ENCODE measurements at places on chromosomes 2 and 18. TPM values are rescaled to one million over a fixed set of nuclear protein-coding genes. Genes with fewer than 3 reads are reported as not detected.
A peak's percentile ranks its signal among the peaks of the same experiment; 100 is the strongest.

Gene CYP27A1
- 4.9 TPM for total RNA-seq

GRCh38 chr2:98346311-98347236, at the start of gene CNGA3:
CNGA3 (plus strand) TSS chr2:98346456; CDS start chr2:98369976, 23,520 bp downstream.
- no peak for ATAC-seq

Gene TFPI
- 9.1 TPM for total RNA-seq

DNA sequence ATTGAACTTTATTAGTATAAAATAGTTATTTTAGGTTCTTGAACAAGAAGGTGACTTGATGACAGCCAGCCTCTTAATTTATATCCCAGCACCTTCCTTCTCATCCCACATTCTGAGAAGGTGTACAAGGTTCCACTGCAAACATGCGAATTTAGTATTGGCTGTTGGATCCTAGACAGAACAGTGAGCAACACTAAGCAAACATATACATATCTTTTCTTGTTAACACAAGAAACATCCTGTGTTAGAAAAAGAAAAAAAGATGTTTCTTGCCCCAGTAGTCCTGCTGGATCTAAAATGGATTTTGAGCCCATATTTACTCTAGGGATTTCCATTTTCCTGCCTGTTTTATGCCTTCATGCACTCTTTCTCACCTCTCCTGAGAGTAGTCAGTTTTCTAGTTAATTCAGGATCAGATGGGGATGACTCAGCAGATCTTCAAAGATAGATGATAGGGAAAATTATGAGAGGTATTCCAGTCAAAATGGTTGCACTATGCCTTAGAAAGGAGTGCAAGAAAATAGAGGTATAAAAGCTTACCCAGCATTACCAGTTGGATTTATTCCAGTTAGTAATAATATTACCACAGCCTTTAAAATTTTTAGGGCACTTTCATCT, 336.5 kb downstream of the MEIS1 start:
- ATAC-seq = no peak

DNA sequence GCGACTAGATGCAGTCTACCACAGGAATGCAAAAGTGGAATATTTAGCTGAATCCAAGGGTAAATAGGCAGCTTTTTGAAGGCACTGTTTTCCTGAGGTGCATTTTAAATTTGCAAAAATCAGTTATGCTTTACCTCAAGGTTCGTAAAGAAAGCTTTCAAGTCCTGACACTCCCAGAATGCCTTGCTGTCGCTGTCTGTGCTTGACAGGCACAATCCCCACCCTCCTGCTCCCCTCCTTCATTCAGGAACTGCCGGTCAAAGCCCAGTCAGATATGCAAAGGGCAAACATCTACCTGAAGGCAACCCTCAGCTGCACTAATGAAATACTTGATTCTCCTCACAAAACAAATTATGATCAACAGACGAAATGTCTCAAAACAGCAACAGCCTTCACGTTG, 97.4 kb upstream of the DDX18 start:
- ATAC-seq = no peak

DNA sequence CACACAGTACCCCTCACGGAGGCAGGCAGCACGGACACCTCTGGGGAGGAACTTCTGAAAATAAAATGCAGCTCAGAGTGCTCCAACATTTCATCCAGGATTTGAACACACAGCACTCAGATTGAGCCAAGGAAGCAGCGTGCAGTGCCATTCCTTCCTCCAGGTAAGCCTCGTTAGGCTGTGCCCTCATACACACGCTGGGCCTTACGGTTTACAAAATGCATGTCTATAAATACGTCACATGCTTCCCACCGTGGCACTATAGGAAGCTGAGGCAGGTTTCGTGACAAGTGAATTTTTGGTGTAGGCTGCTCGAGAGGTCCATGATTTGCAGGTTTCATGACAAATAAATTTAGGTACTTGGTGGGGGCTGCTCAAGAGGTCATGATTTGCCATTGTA, 131.2 kb downstream of the MYT1L start:
- no peak for ATAC-seq

DNA sequence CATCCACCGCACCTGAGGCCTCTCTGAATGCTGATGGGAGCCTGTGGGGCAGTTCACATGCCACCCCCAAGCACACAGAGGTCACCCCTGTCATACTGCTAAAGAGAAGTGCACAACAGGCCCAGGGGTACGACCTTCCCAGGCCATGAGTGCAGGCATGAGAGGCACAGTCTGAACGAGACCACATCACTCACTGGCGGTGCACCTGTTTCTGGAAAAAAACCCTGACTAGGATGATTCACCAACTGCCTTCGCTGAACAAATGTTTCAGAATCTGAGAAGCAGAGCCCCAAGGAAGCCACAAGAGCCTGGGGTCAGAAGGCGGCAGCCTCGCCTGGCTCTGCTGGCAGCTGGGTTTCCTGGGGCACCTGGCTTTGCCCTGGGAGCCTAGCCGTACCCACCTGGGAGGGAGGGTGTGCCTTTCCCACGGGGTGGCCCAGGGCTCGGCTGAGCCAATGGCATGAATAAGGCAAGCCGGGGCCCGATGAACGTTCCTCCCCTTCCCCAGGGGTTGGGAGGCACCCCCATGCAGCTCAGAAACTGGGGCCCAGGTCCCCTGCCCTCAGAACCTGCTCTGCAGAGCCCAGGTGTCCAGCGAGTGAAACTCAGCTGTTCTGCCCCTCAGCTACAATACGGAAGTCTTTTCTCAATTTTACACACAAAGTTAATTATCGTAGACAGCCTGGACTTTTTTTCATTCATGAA, 73.8 kb downstream of the HDAC4 start:
- peak; percentile 80 for ATAC-seq

DNA sequence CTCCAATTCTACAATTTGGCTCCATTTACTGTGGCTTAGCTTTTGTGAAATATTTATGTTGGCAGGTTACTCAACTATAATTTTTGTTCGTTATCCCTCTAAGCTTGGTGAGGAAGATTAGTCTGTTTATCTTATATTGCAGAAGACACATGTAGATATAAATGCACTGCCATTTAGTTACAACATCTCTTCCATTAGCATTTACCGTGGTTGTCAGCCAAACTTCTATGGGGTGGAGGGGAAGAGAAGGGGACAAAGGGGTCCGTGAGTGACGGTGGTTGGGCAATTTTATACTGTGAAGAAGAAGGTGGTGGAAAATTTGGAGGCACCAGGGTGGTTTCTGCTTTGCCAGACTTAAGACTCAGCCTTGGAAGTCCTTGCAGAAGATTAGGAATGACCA, 117.6 kb upstream of the CXCR4 start:
- ATAC-seq = no peak

GRCh38 chr2:45435316-45435715, 175.8 kb downstream of the SRBD1 start:
- ATAC-seq = no peak

Gene RGPD3
- 0.04 TPM for total RNA-seq

DNA sequence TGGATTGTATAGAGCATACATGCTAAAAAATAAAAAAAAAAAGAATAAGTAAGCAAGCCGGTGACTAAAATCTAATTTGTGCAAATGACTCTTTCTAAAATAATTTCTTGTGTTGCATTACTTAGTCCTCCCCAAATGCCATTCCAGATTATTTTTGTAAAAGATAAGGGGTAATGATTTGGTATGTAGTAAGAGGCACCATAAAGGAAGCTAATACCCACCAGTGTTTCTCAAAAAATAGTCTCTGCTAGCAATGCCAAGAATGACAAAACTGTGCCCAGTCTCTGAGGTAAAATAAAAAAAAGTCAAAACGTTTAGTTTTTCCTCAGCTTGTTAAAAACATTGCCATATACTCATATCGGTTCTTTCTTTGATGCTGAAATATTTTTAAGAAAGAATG, 2.7 kb downstream of the METTL5 start:
- no peak for ATAC-seq

Gene ZEB2
- total RNA-seq = 6.5 TPM

- no peak for ATAC-seq
Measured at GRCh38 chr2:218662827-218663226, 3.3 kb downstream of the BCS1L start.

Gene GAD1
- total RNA-seq = 1.1 TPM

Gene MAIP1
- total RNA-seq = 17.7 TPM

DNA sequence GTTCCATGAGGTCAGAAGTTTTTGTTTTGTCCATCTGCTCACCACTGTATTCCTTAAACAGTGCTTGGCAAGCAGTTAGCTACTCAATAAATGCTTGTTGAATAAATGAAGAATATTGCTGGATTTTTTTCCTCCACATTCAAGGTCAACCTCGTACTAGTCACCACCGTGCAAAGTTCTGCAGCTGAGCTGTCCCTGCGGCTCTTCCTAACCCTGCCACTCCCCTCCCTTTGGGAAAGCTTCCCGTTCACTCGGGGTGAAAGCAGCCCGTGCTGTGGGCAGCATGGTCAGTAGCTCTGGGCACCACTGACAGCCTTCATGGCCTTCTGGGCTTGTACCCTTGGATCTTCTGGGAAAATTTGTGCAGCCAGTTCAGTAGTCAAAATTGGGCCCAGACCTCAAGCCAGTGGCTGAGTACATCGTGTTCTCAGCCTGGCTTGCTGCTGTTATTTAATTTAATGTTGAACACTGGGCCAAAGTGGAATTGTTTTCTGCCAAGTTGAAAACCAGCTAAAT, 469.3 kb upstream of the RAB12 start:
- no peak for ATAC-seq

DNA sequence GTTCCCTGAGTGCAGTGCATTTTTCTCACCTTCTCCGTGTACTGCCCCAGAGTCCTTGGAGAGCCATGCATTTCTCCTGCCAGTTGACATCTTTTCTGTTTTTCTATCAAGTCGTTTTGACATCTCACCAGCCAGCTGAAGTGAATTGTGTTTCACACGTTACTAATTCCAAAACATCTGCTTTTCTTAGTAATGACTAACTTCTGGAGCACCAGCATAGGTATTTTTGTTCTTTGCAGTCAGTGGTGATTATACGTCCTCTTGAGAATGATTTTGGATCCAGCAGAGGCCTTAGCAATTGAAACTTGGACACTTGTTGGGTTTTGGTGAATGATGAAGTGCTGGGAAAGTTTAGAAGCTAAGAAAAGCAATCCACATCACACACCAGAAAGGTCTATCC, 112.5 kb downstream of the PIK3C3 start:
- no peak for ATAC-seq

- peak; percentile 96 for ATAC-seq
Measured at GRCh38 chr18:10798727-10799550, 273.1 kb downstream of the NAPG start.

Gene CROCC2
- 0.12 TPM for total RNA-seq

Gene CCDC121
- total RNA-seq = 1.3 TPM

Gene PLEK
- 1.00 TPM for total RNA-seq
